ENCODE measurements at places on chromosomes 5 and 9.

- DNase-seq, result no peak
These were observed 14.9 kb downstream of the TXN start for GRCh38 chr9:110241260-110241857.

- DNase-seq, result no peak
These were observed 207.0 kb downstream of the GAPVD1 start for GRCh38 chr9:125468646-125469045.

- no peak for DNase-seq
These were observed 133.6 kb downstream of the ATG10 start for GRCh38 chr5:82105457-82105856.

DNA sequence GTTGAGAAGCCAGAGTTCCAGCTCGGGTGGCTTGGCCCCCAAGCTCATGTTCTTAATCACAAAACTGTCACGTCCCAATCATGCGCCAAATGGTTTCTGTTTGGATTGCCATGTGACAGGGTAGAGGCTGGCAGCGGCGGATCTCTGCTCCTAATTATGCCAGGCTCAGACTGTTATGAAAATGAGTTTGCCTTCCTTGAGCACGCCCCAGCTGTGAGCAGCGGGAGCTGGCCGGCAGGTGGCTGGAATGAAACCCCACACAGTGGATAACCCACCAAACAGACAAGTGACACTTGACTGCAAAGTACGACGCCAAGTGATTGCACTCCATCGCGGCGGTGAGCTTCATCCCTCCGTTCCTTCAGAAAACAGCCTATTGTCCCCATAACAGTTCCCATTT, 75.4 kb downstream of the CFAP77 start:
- DNase-seq, result no peak

DNA sequence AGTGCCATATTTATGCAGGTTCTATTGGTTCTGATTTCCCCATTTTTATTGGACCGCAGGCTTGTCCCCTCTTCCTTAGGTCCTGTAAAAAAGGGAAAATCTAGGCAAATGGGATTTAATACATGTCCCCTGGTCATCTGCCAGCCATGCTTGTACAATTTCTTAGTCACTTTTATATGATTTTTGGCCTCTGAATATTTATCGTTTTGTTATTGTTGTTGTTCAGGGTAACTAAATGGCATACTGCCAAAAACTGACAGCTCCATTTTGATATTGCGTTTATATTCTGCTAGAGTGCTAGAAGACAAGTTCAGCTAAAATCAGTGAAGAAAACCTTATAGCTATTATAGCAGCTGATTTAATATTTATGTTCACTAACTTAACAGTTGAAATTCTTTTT, 770.2 kb upstream of the FAM174A start:
- no peak for DNase-seq

- no peak for DNase-seq
These were observed 42.5 kb upstream of the TAF1L start for GRCh38 chr9:32677931-32678330.

- DNase-seq, result no peak
These were observed 124.9 kb downstream of the SLC12A2 start for GRCh38 chr5:128208436-128208835.

GRCh38 chr5:145847499-145848497, 12.7 kb upstream of the PRELID2 start:
- no peak for DNase-seq

DNA sequence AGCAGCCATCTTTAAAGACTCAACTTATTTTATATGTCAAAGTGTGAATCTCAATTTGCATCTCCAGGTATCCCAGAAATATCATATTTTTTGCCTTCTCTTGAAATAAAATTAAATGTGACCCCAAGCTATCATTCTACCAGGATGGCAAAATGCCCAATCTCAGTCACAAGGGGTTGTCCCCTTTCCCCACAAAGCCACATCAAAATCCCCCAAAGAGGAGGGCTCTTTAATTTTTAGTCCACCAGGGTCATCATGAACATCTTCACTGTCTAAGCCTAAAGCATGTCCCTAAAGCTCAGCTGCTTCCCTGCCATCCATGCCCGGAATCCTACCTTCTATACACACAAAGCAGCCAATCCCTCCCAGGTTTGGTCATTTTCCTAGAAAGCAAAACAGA, 670.5 kb upstream of the KLF4 start:
- DNase-seq, result no peak

- DNase-seq, result no peak
These were observed 224.8 kb downstream of the CETN3 start for GRCh38 chr5:90184764-90185163.

DNA sequence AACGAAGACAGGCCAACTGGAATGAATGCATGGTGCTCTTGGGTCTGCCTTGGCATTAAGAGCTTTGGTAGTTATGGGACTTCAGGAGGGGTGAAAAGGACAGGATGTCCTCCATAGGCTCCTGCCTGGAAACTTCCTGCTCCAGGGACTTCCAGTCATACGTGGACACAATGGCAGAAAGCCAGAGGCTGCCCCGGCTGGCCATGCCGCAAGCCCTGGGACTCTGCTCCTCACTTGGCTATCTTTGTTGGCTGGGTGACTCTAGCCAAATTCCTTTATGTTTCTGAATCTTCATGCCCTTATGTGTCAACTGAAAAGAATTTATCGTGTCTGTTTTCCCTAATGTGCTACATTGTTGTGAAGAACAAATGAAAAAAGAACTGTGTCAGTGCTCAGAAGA, 136.9 kb downstream of the SIL1 start:
- peak; percentile 41 for DNase-seq

GRCh38 chr5:132754111-132754510, 6.9 kb downstream of the CCNI2 start:
- no peak for DNase-seq

GRCh38 chr9:73056245-73056644, 95.4 kb upstream of the ANXA1 start:
- no peak for DNase-seq

GRCh38 chr9:136762915-136763648, 1.2 kb downstream of the LCN15 start:
- DNase-seq, result peak; percentile 64

- peak; percentile 41 for DNase-seq
These were observed 21.8 kb downstream of the GRIN3A start for GRCh38 chr9:101716629-101717028.

DNA sequence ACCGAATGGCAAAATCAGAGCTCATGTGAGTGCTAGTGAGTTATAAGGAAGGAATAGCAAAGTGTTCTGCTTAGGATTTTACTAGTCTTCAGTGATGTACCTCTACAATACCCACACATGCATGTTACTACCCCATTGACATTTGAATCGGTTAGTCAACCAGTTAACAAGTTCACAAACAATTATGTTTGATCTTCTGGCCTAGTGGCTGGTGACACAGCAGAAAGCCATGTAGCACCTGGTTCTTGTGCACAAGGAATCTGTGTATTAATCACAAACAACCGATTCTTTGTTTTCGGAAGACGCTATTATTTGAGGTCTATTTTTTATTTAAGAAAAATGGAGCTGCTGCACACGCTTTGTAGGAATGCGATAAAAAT, 41.9 kb downstream of the NTRK2 start:
- no peak for DNase-seq

GRCh38 chr5:98796197-98796972, 22.9 kb downstream of the RGMB start:
- DNase-seq, result peak; percentile 57

GRCh38 chr9:101574731-101575333, 19.9 kb downstream of the PPP3R2 start:
- DNase-seq, result no peak

GRCh38 chr5:81234801-81235200, 1.7 kb downstream of the CKMT2 start:
- DNase-seq, result no peak

DNA sequence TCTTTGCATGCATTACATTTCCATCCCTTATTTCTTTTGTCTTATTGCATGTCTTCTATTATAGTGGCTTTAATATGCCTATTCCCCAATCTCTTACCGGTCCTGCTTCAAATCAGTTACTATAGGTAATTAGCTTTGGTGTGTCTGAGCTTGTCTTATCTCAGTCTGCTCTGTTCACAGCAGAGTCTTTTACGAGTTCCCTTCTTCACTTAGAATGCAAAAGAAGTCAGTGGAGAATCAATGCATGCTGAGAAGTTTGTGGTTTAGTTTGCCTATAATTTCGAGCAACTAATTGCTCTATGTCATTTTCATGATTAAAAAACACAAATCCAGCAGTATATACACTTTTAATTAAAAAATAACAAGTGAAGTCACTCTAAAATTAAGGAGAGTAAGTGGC, 545.0 kb downstream of the SLCO4C1 start:
- DNase-seq, result no peak

DNA sequence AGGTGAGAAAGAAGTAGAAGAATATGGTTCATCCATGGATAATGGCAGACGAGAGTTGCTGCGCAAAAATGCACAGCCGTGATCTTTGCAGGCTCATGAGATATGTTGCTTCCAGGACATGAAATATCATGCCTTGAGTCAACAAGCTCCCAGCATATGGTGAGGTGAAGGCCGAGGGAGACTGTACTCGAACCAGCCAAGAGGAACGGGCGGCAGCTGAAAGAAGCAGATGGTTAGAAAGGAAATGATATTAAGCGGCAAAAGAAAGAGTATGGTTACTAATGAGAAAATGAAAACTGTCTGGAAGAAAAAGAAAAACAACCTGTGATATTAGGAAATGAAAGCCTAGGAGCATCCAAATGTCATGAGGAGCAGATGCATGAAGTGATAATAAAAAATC, 344.7 kb upstream of the DAP start:
- no peak for DNase-seq

GRCh38 chr5:128315671-128316070, 222.4 kb downstream of the FBN2 start:
- DNase-seq, result no peak

GRCh38 chr9:115945009-115945431, 208.6 kb upstream of the PAPPA start:
- no peak for DNase-seq

DNA sequence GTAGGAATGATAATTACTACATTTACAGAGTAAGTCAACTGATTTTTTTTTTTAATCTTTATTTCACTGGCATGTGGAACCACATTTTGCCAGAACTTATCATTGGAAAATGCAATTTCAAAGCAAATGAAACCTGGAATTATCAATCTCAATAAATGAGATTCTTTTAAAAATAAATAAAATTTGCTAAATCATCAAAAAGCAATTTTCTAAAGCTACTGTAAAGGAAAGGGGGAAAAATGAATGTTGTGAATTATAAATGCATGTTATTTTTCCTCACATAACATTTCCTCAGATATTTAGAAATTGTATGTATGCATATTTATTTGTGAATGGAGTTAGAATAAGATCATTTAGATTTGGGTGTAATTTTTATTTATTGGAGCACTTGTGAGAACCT, 89.9 kb upstream of the GRHPR start:
- DNase-seq, result no peak

DNA sequence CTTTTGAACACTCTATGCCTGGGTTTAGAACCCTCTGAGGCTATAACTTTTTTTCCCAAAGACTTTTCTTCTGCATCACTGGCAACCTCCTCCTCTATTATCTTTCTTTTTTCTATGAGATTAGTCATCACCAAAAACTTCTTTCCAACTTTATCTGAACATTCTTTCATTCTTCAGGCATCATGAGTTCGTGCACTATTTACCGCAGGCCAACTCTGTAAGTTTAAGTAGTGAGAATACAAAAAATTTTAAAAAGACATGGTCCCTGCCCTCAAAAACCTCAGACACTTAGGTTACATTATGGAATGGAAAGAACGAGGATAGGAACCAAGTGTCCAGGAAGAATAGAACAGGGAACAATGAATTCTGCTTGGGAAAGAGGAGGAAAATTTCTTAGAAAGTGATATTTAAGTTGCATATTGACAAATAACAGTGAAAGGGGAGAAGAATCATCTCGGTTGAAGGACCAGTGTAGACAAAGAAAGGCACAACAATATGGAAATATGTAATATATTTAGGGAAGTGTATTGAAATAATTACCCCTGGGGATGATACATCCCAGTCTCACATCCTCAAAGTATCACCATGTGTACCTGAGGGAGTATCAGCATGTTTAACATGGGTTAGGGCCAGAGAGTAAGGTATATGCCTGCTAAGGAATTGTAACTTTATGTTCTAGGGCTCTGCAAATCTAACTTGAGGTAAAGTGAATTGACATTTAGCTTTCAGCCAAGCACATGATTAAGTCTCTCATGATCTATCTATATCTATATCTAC, 196.5 kb upstream of the NREP start:
- DNase-seq, result no peak

- DNase-seq, result no peak
These were observed 273.2 kb downstream of the FAM170A start for GRCh38 chr5:119902593-119902992.

DNA sequence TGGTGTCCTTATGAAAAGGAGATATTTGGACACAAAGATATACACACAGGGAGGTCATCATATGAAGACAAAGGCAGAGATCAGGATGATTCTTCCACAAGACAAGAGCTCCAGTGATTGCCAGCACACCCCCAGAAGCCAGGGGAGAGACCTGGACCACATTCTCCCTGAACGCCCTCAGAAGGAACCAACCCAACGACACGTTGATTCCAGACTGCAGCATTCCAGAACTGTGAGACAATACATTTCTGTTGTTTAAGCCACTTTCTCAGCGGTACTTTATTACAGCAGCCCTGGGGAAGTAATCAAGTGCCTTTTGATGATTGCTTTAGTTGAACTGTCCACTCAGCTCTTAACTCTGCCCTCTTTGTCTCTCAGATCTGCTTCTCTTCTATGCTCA, 285.5 kb upstream of the SMARCA2 start:
- DNase-seq, result no peak

GRCh38 chr5:63255594-63255993, 677.0 kb downstream of the LRRC70 start:
- DNase-seq, result no peak

DNA sequence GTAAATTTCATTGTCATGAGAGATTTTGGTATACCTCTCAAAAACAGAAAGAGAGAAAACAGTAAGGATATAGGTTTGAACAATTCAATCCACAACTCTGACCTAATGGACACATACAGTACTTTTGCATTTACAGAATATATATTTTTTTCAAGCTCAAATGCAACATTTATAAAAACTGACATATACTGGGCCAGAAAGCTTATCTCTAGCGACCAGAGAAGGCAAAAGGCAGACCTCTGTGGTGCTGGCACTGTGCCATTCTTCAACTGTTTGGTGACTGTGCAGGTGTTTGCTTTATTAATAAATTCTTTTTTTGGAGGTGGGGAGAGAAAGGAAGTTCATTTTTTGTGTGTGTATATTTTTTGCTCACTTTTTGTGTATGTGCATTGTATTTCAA, 6.0 kb upstream of the PLAC8L1 start:
- no peak for DNase-seq

DNA sequence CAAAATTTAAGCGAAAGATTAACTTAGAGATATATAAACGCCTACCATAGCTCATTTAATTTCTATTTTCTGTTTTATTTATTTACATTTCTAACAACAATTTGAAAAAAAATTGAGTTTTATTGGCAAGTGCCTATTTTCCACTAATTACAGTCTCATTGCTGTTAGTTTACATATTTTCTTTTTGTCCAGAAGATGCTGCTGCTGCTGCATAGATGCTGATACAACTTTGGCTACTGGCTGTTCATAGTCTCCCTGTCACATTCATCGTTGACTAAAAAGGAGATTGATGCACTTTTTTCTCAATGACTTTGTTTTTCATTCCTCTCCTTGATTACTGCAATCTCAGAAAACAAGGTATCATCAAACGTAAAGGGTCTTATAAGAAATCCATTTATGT, 235.4 kb downstream of the CDH9 start:
- DNase-seq, result no peak

- DNase-seq, result no peak
These were observed 146.5 kb downstream of the MTX3 start for GRCh38 chr5:79844571-79844970.

GRCh38 chr9:110432253-110432652, 94.6 kb upstream of the TXNDC8 start:
- DNase-seq, result no peak

All from right hindlimb (tissue), 1 donor.